Thoracic aorta (tissue), 2 donors: ENCODE measurements at places on chromosomes 2 and 18. TPM values are rescaled to one million over a fixed set of nuclear protein-coding genes. Genes with fewer than 3 reads are reported as not detected.

DNA sequence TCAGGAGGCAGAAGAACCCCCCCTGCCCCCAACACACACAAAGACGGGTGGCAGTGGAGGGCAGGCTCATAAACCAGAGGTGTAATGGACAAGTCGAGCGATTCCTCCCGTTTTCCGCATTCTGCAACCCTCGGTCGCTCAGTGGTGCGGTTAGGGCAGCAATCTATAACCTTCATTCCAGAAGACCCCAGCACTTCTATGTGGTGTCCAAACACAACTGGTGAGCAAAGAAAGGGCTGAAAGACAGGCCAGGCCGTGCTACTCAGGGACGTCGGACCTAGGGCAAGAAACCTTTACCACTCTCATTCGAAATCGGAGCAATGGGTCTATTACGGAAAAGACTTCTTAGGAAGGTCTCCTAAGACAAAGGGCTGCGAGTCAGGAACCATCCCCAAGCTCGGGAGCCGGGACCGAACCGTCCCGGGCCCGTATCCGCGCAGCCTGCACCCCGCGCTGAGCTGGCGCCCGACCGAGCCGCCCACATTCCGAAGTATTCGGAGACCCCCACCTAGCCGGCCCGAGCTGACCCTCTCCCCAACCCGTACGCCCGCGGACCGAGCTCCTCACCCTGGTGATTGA, 568 bp downstream of the ARL5A start:
- no peak for DNase-seq

GRCh38 chr18:9930299-9930884, 16.6 kb downstream of the VAPA start:
- DNase-seq = no peak

Gene ANKRD23
- total RNA-seq = 8.4 TPM

DNA sequence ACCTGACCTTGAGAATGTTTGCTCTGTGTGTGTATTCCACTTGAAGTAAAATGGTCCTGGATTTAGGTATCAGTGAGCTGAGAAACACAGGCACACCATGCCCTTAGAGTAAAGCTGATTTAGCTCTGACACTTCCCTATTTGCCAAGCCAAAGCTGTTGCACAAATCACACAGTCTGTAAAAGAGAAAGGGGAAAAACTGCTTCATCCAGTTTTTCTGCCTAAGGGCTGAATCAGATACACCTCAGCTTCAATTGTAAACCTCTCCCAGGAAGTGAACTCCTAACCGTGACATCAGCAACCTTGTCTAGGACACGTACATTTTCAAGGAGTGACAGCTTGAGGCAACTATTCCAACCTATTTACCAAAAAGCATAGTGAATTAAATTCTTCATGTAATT, 150.4 kb downstream of the NR4A2 start:
- no peak for DNase-seq

DNA sequence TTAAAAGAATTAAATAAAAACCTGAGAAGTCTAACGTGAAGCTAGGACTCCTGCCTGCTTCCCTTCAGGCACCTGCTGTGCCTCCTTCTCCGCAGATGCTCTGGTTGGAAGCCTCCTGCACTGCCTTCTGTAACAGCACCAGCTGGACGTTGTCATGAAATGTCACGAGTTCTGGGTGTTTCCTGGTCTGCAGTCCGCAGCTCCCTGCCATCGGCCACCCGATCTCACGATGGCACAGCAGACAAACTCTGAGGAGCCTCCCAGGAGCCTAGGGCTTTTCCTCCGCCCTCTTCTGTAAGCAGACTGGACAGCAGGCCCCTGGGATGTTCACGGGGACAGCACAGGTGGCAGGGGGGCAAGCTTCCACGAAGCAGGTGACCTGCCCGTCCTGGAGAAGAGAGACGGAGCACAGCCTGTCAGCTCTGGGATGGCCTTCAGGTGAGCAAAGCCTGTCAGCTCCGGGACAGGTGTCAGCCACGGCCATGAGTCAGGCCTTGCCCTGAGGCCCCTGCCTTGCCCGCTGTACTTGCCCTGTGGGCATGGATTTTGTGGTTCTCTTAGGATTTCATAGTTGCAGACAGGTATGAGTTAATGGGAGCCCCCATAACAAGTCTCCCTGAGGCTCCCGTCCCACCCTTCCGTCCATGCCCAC, 110.3 kb downstream of the PXDN start:
- DNase-seq = no peak

DNA sequence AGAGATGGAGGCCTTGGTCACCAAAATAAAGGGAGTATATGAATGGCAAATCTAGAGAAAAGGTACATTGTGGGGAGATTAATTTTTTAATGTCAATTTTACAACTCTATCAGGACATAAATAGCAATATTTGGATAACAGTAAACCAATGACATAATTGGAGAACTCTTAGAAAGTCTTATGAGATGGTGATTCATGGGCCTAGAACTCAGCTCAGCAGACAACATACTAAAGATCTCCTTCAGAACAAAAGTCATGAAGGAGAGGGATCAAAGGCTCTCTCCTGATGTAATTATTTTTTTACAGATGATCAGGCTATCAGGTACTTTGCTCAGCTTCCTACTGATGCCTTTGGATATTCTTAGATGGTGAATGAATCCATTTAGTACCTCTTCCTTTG, 90.0 kb downstream of the CRACDL start:
- no peak for DNase-seq

Gene CYP26B1
- total RNA-seq = 6.0 TPM

Gene GCG
- not detected for total RNA-seq

GRCh38 chr2:183063083-183063482, 15.5 kb upstream of the DUSP19 start:
- DNase-seq = no peak

Gene CDK15
- total RNA-seq = 1.5 TPM

DNA sequence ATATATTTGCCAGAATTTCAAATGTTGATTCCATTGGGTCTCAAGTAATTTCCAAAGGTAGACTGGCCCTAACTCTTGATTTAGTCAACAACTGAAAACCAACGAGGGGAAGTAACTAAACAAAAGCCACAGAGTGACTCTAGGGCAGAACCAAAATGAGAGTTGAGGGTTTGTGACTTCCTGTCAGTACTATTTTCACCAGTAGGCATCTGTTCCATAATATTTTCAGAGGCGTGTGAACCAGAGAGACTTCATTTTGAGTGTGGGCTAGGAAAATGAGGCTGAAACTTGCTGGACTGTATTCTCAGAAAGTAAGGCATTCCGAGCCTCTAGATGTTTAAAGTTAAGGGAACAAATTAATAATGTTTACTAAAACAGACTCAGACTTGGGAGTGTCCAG, 70.6 kb downstream of the GDF7 start:
- no peak for DNase-seq

GRCh38 chr2:66888791-66889631, 454.1 kb downstream of the MEIS1 start:
- DNase-seq = no peak

Gene BMP10
- total RNA-seq = not detected

DNA sequence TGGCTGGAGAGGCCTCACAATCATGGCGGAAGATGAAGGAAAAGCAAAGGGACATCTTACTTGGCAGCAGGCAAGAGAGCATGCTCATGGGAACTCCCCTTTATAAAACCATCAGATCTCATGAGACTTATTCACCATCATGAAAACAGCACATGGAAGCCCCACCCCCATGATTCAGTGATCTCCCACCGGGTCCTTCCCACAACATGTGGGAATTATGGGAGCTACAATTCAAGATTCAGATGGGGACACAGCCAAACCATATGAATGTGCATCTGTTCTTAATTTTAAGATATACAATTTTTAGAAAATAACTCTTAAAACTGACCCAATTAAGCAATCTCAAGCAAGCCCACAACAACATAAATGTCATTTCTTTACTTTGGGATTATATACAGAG, 12.6 kb downstream of the C18orf63 start:
- no peak for DNase-seq

Gene REG1B
- total RNA-seq = not detected

DNA sequence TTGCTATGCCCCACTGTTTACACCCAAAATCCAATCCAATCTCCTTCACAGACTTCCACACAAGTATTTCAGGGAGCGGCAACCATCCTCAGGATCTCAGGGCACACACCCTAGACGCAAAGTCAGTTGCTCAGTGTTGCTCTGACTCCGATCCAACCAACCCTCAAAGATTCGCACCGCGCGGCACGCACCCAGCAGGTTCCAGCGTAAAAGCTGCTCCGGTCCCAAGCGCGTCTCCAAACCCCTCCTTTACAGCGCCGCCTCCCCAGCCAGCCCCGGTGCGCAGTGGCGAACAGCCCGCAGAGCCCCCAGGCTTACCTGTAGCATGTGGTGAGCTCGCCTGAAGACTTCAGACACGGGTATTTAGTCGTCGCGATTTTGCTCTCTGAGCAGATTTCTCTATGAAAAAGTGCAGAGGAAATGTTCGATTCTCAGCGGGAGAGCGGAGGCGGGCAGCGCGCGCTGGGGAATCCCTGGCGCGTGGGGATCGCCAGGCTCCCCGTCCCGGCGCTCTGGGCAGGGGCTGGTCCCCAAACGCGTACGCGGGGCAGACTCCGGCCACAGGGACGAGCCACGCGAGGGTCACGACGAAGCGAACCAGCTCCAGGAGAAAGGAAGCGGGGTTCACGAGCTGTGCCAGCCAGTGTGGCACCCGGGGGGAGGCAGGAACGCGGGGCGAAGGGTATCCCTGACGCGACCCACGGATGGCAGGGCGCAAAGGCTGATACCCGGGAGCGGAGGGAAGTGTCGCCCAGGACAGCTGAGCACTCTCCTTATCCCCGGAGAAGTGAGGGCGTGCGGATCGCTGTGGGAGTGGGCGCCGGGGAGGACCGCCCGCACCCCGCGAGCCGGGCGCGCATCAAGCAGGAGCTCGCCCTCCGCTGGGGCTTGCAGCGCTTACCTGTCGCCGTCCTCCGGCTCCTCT, 650 bp downstream of the CCBE1 start:
- no peak for DNase-seq

- no peak for DNase-seq
These were observed 294.1 kb downstream of the BCL2 start for GRCh38 chr18:63025251-63026090.

- DNase-seq = no peak
These were observed 50.5 kb upstream of the CREB1 start for GRCh38 chr2:207479198-207479785.

Gene MERTK
- total RNA-seq = 47.1 TPM

Gene SPC25
- not detected for total RNA-seq

Gene MAL
- total RNA-seq = not detected

DNA sequence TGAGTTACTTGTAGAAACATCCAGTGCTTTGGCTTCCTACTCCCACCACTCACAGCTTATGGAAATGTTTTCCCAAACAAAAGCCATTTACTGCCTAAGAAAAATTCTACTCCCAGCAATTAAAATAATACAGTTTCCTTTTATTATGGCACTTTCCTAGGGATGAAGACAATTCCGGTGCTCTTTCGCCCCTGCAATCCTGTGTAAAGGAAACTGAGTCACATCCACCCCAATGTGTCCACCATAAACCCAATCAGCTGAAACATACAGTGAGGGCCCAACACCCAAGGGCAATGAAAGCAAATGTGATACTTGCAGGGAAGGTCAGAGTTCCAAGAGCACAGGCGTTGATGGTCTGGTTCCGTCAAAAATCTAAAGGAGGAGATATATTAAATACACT, 62.0 kb upstream of the ST3GAL5 start:
- DNase-seq = no peak

- DNase-seq = no peak
These were observed 16.1 kb upstream of the OTOS start for GRCh38 chr2:240156435-240157146.

GRCh38 chr2:127134833-127135830, 28.2 kb upstream of the BIN1 start:
- no peak for DNase-seq

Gene GPR155
- total RNA-seq = 6.8 TPM

Gene TXNDC2
- 0.35 TPM for total RNA-seq

Gene NT5DC4
- total RNA-seq = not detected

DNA sequence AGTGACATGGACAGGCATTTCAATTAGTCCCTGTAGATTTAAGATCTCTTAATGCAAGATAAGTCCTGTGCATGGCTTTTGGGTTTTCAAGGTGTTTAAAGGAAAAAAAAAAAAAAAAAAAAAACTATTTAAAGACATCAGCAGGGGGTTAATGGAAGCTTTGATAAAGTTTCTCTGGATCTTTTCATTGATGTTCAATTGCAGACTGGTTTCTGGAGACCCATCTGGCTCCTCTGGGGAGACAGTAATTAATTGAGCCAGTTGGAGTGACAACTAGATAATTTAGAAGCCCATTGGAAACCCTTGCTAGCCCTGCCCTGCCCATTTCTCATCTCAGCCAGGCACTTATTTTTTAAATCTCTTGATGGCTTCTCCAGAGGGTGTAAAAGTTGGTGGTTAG, 98.7 kb downstream of the EPHA4 start:
- no peak for DNase-seq

Gene ACADL
- total RNA-seq = 132 TPM

DNA sequence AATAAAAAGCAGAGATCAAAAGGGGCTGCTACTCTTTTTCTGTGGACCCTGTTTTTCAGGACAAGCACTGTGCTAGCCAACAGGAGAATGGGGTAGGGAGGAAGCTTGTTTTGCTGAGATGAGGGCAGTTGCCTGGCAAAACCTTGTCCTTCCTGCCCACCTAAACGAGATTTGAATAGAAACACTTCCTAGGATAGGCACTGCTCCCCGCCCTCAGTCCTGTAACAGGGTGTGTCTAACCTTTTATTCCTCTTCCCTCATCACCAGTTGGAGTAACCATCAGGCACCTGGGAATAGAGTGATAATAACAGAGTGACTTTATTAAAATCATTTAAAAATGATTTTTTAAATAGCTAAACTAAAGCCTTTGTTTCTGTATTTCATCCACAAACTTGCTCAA, 368.8 kb downstream of the LNPK start:
- DNase-seq = no peak

GRCh38 chr2:231374771-231375170, 20.7 kb upstream of the B3GNT7 start:
- no peak for DNase-seq

- no peak for DNase-seq
These were observed 115.7 kb downstream of the MSH2 start for GRCh38 chr2:47518497-47519146.

Gene SGPP2
- 0.28 TPM for total RNA-seq

Gene KIF1A
- 0.92 TPM for total RNA-seq

DNA sequence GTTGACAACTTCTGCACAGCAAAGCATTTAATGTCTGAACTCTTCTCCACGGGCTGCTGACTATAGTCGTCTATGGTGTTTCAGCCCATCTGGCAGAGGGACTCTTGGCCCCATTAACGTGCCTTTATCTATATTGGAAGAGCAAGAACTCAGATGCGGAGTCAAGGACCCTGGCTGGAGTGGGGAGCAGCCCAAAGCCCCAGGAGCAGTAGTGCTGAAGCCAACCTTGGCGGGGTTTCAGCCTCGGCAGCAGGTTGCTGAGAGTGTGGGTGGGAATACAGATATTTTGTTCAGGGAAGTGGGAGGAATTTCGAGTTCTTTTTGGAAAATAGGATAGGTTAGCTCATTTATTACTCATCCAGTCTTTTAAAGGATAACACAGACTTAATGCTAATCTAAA, 34.2 kb downstream of the TMEM17 start:
- DNase-seq = no peak
